ENCODE measurements at places on chromosomes 13 and 19.

DNA sequence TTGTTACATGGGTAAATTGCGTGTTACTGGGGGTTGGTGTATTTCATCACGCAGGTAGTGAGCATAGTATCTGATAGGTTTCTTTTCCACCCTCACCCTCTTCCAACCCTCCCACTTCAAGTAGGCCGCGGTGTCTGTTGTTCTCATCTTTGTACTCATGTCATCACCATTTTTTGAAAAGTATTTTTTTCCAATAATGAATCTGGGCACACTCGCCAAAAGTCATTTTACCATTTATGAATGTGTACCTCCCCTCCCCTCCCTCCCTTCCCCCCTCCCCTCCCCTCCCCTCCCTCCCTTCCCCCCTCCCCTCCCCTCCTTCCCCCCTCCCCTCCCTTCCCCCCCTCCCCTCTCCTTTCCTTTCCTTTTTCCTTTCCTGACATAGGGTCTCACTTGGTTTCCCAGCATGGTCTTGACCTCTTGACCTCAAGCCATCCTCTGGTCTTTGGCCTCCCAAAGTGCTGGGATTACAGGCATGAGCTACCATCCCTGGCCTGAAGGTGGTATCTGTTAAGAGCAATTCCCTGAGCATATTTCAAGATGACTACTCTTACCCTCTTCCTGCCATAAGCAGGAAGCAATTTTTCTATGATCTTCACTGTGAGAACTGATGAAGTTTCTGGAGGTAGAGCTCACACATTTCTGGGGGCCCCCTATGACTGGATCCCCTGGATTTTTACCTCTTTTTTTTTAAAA is 15.7 kb downstream of the ZNF627 start:
- DNase-seq: no peak

- DNase-seq: no peak
Observed at GRCh38 chr13:36130193-36130551, 1.0 kb downstream of the DCLK1 start.

- DNase-seq: no peak
Observed at GRCh38 chr13:35987572-35988513, 143.3 kb downstream of the DCLK1 start.

DNA sequence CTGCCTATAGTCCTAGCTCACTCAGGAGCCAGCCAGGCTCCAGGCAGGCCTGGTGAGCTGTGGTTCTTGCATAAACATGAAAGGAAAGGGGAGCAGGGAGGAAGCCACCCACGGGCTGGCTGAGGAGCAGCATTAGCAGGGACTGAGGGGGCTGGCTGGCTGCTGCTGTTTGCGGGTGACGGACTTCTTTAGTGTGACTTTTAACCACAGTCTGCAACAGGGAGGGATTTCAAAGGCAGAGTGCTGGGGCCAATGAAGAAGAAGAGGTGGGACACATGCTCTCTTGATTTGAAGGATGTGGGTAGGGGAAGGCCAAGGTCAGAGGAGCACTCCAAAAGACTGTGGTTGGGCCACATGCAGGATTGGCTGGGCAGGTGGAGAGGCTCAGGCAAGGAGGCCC is 223.0 kb downstream of the DNAJC15 start:
- DNase-seq: no peak

- DNase-seq: no peak
Observed at GRCh38 chr19:1085676-1086442, 9.3 kb downstream of the POLR2E start.

- no peak for DNase-seq
Observed at GRCh38 chr13:109897988-109898624, 111.7 kb upstream of the IRS2 start.

GRCh38 chr13:33146843-33147611 is 130.8 kb downstream of the KL start:
- DNase-seq: no peak

DNA sequence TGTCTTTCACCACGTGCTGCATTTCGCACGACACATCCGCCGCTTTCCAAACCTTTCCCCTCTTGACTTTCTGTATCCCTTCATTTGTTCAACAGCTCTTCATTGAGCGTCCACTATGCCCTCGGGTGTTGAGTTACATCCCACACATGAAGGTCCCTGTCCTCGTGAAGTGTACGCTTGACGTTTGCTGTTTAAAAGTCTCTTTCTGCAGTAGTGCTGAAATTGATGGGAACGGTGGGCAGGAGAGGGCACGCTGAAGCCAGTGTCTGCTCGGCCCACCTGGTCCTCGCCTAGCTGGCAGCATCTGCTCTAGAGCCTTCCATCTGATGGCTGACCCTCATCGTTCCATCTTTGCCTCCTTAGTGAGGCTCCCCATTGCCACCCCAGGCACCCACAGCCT is 55.6 kb upstream of the AMER2 start:
- DNase-seq: no peak

- peak; percentile 85 for DNase-seq
Observed at GRCh38 chr19:5046339-5047039, 77.6 kb downstream of the KDM4B start.

DNA sequence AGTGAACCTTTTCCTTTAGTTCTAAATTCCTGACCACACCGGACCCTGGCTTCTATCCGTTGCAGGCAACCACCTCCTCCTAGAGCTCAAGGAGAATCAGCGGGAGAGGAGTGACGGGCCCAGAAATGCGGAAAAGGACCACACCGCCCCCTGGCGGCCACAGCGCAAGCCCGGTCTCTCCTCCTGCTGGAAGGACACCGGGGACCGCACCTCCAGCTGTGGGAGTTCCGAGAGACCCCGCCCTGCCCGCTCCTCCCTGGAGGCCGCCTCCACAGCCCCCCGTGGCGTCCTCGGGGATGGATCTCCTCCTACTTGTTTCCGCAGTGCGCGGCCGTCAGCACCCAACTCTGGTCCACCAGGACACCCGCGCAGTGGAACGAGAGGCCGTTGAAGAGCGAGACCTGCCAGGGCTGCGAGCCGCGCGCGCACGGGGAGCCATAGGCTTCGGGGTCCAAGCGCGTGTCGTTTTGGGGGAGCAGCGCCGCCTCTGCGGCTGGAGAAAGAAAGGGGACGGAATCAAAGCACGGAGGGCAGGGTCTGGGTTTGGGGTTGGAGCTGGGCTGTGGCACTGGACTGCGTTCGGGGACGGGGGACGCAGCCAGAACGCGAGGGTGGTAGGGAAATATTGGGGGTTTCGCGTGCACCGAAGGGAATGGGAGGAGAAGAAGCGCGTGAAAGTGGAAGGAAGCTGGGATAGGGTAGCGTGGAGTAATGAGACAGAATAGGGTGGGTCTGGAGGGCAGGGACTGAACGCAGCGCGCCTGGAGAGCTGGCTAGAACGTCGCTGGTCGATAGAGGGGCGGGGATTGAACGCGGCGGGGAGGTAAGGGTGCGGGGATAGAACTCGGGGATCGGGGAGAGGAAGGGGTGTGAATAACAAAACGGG is 2.5 kb downstream of the KLK10 start:
- DNase-seq: peak; percentile 34

- peak; percentile 96 for DNase-seq
Observed at GRCh38 chr19:12789904-12790619, 1.2 kb upstream of the JUNB start.

DNA sequence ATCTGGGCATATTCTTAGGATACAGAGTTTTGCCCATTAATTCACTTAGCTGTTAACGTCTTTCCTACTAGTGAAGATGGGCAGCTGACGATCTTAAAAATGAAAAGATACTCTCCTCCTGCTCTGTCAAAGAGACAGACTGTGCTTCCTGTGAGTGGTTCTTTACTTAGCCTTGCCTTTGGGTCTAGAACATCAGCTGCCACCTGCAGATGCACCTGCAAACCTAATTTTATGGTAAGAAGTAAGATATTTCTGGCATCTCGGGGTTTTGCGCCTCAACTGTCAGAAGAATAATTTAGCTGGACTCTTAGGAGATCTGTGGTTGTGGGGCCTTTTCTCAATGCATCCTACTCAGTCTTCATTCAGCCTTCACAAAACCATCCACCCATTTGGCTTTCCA is 36.2 kb downstream of the TRPC4 start:
- DNase-seq: no peak

GRCh38 chr13:40776681-40777165 is 5.7 kb upstream of the MRPS31 start:
- peak; percentile 61 for DNase-seq

DNA sequence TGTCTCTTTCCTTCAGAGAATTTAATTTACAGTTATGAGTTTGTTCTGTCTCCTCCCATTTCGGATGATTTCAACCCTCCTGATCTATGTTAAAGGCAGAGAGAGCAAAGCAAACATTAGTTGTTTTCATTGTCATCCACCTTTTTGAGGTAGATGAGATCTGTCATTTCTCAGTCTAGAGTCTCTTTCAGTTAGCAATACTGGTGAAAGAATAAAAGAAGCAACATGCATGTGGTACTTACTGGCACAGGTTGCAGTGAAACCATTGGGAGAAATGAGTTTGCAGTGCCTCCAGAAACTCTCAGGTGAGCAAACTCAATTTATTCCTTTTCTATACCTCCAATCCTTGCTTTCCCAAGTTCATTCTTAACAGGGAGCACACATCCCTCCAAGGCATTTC is 99.4 kb downstream of the RBM26 start:
- DNase-seq: no peak

DNA sequence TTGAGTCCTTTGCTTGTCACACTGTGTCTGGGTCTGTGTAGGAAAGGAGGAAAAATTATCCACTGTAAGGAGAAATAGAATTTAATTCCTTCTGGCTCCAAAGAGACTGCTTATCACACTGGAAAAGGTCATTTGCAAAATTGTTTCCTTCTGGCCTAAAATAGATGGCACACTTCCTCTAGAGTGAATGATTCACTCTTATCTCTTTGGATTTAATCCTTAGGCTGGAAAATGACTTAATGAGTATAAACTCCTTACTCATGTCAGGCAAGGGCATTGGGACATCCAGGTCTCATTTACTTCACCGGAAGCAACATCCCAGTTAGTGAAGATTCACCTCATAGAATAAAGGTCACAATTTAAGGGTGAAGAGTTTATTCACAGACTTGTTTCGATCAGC is 293.6 kb downstream of the OXGR1 start:
- peak; percentile 36 for DNase-seq

DNA sequence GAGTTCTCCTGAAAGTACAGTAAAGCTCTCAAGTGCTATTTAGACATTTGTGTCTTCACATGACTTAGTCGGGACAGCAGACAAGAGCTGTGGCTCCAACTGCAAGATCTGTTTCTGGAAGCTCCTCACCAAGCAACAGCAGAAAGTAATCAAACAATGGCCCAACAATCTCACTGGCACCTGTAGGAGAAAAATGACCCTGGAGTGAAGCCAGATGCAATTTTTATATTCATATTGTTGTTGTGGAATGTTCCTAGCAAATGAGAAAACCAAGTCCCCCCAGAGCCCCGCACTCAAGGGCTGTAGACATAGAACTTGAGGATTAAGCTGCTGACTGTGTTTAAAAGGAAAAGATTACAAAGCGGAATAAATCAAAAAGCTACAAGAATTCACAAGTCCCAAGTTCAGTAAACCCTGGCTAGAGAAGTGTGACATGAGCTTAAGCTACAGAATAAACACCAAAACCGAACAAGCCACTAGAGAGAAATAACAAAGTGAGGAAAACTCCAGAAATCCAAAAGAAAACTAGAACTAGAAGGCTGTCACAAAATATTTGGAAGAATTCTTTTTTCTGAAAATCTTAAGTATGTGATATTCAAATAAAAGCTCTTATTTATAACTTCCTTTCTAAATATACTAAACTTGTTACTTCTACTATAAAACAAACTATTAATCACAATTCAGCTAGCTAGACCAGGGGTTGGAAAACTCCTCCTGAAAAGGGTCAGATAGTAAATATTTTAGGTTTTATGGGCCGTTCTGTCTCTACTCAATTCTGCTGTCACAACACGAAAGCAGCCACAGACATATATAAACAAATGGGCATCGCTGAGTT is 454.5 kb downstream of the SUCLA2 start:
- DNase-seq: no peak

GRCh38 chr13:99990126-99990977 is 8.8 kb downstream of the ZIC2 start:
- DNase-seq: no peak

DNA sequence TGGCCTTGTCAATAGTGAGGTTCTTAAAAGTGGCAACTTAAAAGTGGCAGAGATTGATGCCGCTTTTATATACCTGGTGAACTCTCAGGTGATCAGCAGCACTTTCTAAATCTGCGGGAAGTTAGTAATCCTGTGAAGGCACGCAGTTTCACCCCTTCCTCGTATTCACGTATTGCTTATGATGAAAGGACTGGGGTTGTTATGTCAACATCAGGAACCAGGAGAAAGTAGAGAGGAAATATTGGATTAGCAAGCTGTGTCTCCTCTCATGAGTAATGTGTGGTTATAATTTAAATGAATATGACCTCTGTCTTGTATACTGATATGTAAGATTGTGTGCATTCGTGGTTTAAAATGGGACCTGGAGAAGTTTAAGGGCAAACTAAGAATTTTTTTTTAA is 544.6 kb downstream of the SLITRK6 start:
- DNase-seq: no peak

DNA sequence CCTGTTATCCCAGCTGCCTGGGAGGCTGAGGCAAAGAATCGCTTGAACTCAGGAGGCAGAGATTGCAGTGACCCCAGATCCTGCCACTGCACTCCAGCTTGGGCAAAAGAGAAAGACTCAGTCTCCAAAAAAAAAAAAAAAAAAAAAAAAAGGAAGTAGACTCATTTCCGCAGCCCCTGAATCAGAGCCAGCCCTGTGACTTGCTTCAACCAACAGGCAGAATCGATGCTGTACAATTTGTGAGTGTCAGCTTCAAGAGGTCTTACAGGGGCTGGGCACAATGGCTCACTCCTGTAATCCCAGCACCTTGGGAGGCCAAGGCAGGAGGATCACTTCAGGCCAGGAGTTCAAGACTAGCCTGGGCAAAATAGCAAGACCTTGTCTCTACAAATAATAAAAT is 12.8 kb downstream of the ANKRD27 start:
- DNase-seq: peak; percentile 47

- peak; percentile 63 for DNase-seq
Observed at GRCh38 chr19:11096210-11096841, 7.1 kb downstream of the LDLR start.

DNA sequence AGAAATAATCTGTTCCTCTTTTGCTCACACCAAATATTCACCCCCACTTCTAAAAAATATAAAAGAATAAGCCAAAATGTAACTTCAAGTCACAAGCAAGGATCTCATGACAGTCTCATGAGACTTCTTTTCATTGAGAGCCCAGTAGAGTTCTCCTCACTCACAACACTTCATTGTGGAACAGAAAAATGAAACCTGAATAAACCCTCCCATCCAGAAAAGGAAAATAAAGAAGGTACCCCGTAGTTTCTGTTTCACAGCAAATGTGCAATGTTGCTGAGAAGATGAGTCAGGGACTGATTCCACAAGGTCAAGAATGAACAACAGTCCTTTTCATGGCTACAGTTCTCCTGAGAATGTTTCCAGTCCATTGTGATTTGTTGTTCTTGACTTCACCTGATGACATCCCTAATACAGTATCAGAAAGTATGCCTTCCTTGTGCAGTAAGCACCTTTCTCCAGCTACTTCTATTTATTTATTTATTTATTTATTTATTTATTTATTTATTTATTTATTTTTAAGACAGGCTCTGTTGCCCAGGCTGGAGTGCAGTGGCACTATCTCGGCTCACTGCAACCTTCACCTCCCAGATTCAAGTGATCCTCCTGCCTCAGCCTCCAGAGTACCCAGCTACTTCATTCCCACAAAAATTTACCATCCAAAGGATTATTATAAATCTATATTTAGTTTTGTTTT is 6.4 kb upstream of the ZNF841 start:
- DNase-seq: no peak

- DNase-seq: peak; percentile 42
Observed at GRCh38 chr19:3062165-3063105, at the start of gene TLE5. Gene TLE5 (minus strand): TSS chr19:3062495. CDS start chr19:3062200, 295 bp downstream.

Data from M059J (cell line).